ENCODE measurements at places on chromosomes 7 and 10. TPM values are rescaled to one million over a fixed set of nuclear protein-coding genes. Genes with fewer than 3 reads are reported as not detected.

DNA sequence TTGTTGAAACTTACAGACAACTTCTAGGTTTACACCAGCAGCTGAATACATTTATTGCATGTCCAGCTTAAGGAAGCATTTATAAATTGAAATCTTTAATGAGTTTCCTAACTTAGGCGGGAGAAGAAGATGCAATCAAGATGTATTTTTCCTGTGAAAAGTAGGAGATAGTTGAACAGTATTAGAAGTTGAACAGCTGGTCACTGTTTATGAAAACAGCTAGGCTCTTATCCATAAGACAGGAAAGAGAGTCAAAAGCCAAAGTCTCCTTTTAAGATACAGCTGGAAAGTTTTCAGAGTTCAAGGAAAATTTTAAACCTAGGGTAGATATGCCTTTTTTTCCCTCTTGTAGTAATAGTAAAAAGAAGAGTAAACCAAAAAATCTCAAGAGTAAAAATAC lies 236.1 kb upstream of the FERD3L start:
- DNase-seq, result no peak

DNA sequence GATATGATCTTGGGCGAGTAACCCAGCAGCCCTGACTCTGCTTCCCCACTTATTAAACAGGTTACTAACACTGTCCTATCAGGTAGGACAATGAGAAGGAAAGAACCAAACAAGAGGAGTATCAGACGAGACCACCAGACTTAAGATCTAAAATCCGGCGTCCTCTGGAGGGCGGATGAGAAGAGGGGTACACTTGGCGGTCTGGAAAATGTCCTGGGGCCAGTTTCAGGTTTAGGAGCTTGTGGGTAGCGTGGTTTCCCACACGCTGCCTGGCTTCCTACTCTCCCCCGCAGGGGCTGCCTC lies 635 bp downstream of the ZNF32 start:
- no peak for DNase-seq

- no peak for DNase-seq
These were observed 198.5 kb downstream of the INHBA start for GRCh38 chr7:41504214-41504980.

DNA sequence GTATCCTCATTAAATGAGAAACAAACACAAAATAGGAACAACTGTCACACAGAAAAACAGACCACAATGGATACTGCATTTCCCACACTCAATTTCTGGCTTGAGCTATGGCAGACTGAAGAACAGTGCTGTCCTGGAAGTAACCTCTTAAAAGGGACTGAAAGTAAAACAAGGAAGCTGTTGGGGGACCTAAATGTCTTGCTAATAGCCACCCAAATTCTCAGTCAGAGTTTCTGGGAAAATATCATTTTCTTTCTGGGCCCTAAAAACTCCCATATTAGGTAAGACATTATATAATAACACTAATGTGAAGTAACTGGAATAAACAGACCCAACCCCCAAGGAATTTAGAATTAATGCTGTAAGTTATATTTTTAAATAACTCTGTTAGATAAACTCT lies 80.9 kb upstream of the TFEC start:
- DNase-seq, result no peak

GRCh38 chr7:108067844-108068243 lies 62.3 kb downstream of the LAMB4 start:
- no peak for DNase-seq

GRCh38 chr7:97026715-97027426 lies 2.2 kb upstream of the DLX5 start:
- no peak for DNase-seq

GRCh38 chr10:63083904-63084689 lies 49.0 kb upstream of the NRBF2 start:
- DNase-seq, result no peak

GRCh38 chr7:77415823-77416620 lies at the start of gene GSAP:
Gene GSAP, minus strand, starts transcription at chr7:77416349. Its CDS starts 28 bp downstream, at chr7:77416321.
- peak; percentile 25 for DNase-seq

- DNase-seq, result no peak
These were observed 1.2 kb upstream of the SMNDC1 start for GRCh38 chr10:110305767-110306451.

DNA sequence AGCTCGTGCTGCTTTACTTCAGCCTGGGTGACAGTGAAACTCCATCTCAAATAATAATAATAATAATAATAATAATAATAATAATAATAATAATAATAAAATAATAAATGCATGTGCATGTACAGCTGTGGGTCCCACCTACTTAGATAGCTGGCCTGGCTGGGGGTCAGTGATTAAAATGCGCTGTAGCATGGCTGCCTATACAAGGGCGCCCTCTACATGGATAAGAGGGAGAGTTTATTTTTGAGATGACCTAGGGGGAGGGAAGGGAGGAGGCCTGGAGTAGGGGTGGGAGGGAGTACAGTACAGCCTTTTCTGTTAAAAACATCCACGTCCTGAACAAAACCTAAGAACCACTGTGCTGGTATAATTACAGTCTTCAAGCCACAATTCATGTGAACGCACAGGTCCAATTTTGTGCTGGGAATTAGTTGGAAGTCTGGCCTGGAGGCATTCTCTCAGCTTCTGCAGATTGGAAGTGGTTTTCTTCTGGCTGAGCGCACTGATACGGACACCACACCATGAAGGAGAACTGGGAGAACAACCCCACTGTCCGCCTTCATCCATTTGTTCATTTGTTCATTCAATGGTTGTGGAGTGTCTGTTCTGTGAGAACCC lies 146.5 kb downstream of the TMEM178B start:
- DNase-seq, result no peak

GRCh38 chr7:36653008-36653662 lies 71.2 kb downstream of the AOAH start:
- DNase-seq, result no peak

GRCh38 chr7:120052884-120053382 lies 220.0 kb upstream of the KCND2 start:
- no peak for DNase-seq

Gene ZNF425
- total RNA-seq, result 0.87 TPM

Gene NUTM2A
- total RNA-seq, result 1.0 TPM

Gene SORCS3
- not detected for total RNA-seq

Gene DYNC1I1
- 0.12 TPM for total RNA-seq

Gene NKX1-2
- total RNA-seq, result not detected

Gene AZGP1
- not detected for total RNA-seq

Gene ABCB4
- 0.87 TPM for total RNA-seq

Gene SLC29A3
- total RNA-seq, result 3.2 TPM

Gene LIPF
- not detected for total RNA-seq

Gene NACAD
- total RNA-seq, result 0.15 TPM

Gene C10orf62
- total RNA-seq, result not detected

Gene NPFFR1
- total RNA-seq, result not detected
